ENCODE measurements at places on chromosomes 1 and 21.
A peak's percentile ranks its signal among the peaks of the same experiment; 100 is the strongest.

- no peak for DNase-seq
Measured at GRCh38 chr21:29193072-29193471, 62.6 kb downstream of the MAP3K7CL start.

DNA sequence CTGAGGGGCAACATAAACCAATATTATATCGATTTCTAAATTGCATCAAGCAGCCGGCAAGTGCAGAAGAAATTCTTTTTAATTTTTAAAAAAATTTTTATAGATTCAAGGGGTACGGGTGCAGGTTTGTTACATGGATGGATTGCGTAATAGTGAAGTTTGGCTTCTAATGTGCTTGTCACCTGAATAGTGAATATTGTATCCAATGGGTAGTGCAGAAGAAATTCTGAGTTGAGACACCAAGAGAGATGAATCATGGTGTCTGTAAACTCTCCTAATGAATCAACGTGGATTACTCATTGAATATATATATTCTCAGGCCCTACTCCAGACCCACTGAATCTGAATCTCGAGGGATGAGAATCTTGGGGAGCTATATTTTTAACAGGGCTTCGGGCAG is 253.7 kb upstream of the FOXD3 start:
- no peak for DNase-seq

DNA sequence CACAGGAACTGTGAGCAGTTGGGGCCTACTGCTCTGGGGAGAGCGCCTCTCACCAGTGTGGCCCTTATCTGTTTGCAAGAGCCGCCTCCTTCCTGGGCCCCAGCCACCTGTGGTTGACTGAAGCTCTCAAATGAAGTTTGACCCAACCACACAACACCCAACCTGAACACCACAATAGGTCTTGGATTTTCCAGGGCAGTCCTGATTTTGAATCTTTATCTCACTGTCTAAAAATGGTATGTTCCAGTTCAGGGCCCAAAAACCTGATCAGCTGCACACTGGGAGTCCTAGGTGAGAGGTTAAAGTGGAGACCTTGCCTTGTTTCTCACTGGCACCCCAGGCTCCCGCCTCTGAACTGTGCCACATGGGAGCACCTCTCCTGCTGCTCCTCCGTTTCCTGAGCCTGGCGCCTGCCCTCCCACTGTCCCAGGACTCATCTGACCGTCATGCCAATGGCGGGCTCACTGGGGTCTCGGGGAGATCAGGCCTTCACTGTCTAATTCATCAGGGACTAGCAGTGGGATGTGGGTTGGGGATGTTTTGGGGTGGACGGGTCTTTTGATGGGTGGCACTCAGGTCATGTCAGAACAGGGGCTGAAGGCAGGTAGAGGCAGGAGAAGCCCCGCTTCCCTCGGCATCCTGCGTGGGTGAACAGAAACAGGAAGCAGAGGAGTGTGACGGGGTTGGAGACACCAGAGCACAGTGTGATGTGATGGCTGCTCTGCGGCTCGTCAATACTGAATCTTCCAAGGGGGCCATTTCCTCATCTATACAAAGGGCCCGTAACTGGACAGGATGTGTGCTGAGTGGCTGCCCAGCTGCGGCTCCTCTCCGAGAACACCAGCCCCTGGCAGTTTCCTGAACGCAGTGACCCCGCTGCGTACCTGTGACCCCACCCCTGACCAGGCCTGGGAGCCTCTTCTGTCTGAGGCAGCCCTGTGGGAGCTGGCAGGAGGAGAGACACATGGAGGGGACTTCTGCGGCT is 59.6 kb upstream of the ITPKB start:
- peak; percentile 35 for DNase-seq

DNA sequence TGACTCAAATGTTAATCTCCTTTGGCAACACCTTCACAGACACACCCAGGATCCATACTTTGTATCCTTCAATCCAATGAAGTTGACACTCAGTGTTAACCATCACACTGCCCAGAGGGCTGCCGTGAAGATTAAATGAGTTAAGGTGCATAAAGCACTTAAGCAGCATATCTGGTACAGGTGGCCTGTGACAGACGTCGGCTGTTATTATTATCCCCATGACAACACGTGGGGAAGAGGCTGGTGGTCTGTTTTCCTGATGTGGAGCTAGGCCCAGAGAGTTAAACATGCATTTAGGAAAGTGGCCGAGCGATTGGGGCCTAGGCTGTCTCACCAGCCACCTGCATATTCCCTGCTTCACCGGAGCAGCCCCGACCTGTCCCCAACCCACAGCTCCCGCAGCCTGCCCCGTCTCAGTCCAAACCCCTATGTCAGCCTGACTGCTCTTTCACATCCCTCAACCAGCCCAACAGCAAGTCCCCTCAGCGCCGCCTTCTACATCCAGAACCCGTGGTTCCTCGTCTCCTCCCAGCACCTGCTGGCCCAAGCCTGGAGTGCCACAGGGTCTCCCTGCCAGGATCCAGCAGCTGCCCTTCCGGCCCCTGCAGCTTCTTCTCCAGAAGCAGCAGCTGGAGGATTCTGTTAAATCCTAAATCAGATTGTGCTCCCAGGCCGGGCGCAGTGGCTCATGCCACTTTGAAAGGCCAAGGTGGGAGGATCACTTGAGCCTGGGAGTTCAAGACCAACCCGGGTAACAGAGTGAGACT is 77.9 kb downstream of the FBXO2 start:
- DNase-seq, result no peak

GRCh38 chr1:157113631-157114030 is 14.0 kb upstream of the ETV3L start:
- no peak for DNase-seq

Data from stimulated activated CD4-positive, alpha-beta T cell treated with anti-CD3 and anti-CD28 coated beads, TNF-alpha, amount 100 ng/mL, for 4 hours (primary cell).